Esophagus muscularis mucosa (tissue), 4 donors: ENCODE measurements at places on chromosomes 3 and 15. TPM values are rescaled to one million over a fixed set of nuclear protein-coding genes. Genes with fewer than 3 reads are reported as not detected.

- no peak overlapping the region for H3K27ac ChIP-seq
- peaks cover 16% of the 10 kb centered on the region for H3K4me1 ChIP-seq
- H3K36me3 ChIP-seq, result no peaks in the 10 kb centered on the region
- H3K27me3 ChIP-seq, result peaks cover 6% of the 10 kb centered on the region
Measured at GRCh38 chr15:38560456-38560926, 4.1 kb downstream of the RASGRP1 start.

DNA sequence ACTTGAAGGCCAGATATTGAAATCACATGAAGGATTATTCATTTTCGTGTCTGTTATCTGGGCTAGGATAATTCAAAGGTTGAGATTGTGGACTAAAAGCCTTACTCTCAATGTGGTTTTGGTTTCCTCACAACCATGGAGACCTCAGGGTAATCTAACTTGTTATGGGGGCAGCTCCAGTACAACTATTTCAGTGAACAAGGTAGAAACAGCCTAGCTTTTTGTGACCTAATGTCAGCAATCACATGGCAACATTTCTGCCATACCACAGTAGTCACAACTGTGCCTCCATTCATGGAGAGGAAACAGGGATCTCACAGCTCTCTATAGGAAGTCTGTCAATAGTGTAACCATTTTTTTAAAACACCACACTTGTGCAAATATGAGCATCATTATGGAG, 62.4 kb upstream of the RARB start:
- H3K36me3 ChIP-seq, result no peaks in the 10 kb centered on the region
- no peak overlapping the region for H3K27ac ChIP-seq
- no peaks in the 10 kb centered on the region for H3K27me3 ChIP-seq

DNA sequence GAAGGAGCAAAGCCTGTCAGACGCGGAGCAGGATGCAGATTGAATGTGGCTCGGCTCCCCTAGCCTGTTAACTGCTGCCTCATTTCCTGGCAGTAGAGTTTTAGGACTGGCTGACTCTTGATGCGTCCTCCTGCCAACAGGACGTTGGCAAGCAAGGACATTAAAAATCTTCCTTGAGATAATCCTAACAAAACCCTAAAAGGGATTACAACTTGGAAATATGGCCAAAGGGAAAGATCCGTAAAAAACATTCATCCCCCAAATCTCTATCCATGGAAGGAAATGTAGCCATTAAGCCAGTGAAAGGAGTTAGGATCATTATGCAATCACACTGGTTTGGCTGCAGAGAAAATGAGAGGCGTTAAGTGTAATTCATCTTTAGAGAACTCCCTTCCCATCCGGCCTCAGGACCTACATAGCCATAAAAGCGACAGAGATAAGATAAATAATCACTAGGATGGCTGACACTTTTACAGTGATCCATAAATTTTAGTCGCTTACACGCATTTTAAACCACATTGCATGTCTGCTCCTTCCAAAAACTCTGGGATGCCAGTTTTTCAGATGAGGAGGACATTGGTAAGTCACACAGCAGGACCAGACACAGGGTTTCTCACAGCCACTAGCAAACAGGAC, 44.5 kb upstream of the C3orf80 start:
- peak; percentile 70 for DNase-seq
- H3K4me1 ChIP-seq, result peaks cover 21% of the 10 kb centered on the region
- no peaks in the 10 kb centered on the region for H3K36me3 ChIP-seq
- no peak overlapping the region for H3K4me3 ChIP-seq
- H3K27ac ChIP-seq, result no peak overlapping the region
- H3K27me3 ChIP-seq, result no peaks in the 10 kb centered on the region

GRCh38 chr3:35707904-35708303, 68.6 kb downstream of the ARPP21 start:
- no peak for DNase-seq
- H3K4me3 ChIP-seq, result no peak overlapping the region
- no peak overlapping the region for H3K27ac ChIP-seq
- H3K36me3 ChIP-seq, result no peaks in the 10 kb centered on the region
- H3K27me3 ChIP-seq, result no peaks in the 10 kb centered on the region
- H3K4me1 ChIP-seq, result no peaks in the 10 kb centered on the region

- H3K4me3 ChIP-seq, result no peak overlapping the region
- no peaks in the 10 kb centered on the region for H3K27me3 ChIP-seq
- H3K27ac ChIP-seq, result no peak overlapping the region
- H3K4me1 ChIP-seq, result peaks cover 41% of the 10 kb centered on the region
- DNase-seq, result no peak
Measured at GRCh38 chr3:141455603-141456300, 31.1 kb upstream of the RASA2 start.

- no peak overlapping the region for H3K27ac ChIP-seq
- no peaks in the 10 kb centered on the region for H3K36me3 ChIP-seq
- no peak for DNase-seq
- peaks cover 10% of the 10 kb centered on the region for H3K4me1 ChIP-seq
Measured at GRCh38 chr15:66072616-66073361, 180.8 kb downstream of the MEGF11 start.

DNA sequence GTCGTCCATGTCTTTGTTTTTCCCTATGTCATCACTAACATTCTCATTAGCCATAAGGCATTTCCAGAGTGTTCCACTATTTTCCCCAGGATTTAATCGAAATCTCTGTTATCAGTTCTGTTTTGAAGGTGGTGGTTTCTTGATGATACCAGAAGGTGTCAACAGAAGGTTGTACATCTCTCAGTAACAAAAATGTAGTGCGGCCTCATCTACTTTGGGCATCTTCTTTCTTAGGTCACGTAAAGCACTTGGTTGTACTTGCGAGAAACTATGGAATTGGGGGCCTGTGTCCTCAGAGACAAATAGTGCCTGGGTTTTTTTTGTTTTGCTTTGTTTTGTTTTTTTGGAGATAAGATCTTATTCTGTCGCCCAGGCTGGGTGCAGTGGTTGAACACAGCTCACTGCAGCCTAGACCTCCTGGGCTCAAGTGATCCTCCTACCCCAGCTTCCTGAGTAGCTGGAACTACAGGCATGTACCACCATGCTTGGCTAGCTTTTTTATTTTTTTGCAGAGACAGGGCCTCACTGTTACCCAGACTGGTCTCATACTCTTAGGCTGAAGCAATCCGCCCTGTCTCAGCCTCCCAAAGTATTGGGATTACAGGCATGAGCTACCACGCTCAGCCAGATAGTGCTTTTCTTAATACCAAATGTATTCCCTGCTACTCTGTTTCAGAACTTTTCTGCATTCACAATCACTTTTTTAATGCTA, 61.2 kb upstream of the FURIN start:
- no peak for DNase-seq
- H3K27ac ChIP-seq, result no peak overlapping the region
- H3K4me3 ChIP-seq, result no peak overlapping the region
- H3K27me3 ChIP-seq, result no peaks in the 10 kb centered on the region

Gene ARRDC4
- total RNA-seq, result 115 TPM

Gene FHIT
- total RNA-seq, result 4.6 TPM

Gene INSYN1
- total RNA-seq, result 27.4 TPM

Gene SPATA12
- total RNA-seq, result not detected

Gene TRIM42
- not detected for total RNA-seq

Gene CCR2
- 1.3 TPM for total RNA-seq

Gene ATP10A
- total RNA-seq, result 25.7 TPM

Gene RASGRF1
- total RNA-seq, result 0.17 TPM

Gene SUSD5
- 0.42 TPM for total RNA-seq

Gene KCNAB1
- total RNA-seq, result 2.3 TPM

Gene CTNNB1
- 378 TPM for total RNA-seq
